ENCODE measurements at places on chromosomes 2 and 18. TPM values are rescaled to one million over a fixed set of nuclear protein-coding genes. Genes with fewer than 3 reads are reported as not detected.

Gene UGT1A5
- total RNA-seq, result not detected

Gene KCNJ3
- total RNA-seq, result not detected

Gene ERMN
- 17.3 TPM for total RNA-seq

Gene GDF7
- not detected for total RNA-seq

Gene PARD6G
- 0.11 TPM for total RNA-seq

Gene MITD1
- total RNA-seq, result 75.2 TPM

Gene ZC3H15
- 83.3 TPM for total RNA-seq

Gene NT5C1B
- total RNA-seq, result not detected

Gene R3HDM1
- total RNA-seq, result 58.2 TPM

Gene AMER3
- total RNA-seq, result not detected

Gene ACMSD
- total RNA-seq, result not detected

Gene PSMA8
- 0.19 TPM for total RNA-seq

Gene MYCN
- 0.68 TPM for total RNA-seq

Gene TMEM127
- 33.7 TPM for total RNA-seq

DNA sequence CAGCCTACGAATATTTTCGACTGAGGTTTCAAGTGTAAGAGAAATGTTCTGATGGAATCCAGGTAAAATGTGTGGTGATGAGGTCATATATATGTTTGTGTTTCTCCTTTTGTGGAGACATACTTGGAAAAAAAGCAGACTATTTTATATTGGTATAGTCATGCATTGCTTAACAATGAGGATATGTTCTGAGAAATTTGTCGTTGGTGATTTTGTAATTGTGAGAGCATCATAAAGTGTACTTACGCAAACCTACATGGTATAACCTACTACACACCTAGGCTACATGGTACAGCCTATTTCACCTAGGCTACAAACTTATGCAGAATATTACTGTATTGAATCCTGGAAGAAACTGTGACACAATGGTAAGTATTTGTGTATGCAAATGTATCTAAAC lies 1849.9 kb upstream of the CELF4 start:
- DNase-seq, result no peak

- DNase-seq, result no peak
Measured at GRCh38 chr2:132400901-132401240, 15.7 kb upstream of the GPR39 start.

- DNase-seq, result no peak
Measured at GRCh38 chr2:20488782-20489181, 41.9 kb downstream of the RHOB start.

GRCh38 chr2:70498528-70498927 lies 55.1 kb downstream of the TGFA start:
- DNase-seq, result no peak

GRCh38 chr2:38549071-38549704 lies 53.5 kb downstream of the HNRNPLL start:
- DNase-seq, result no peak

GRCh38 chr2:64007924-64008323 lies 11.3 kb downstream of the VPS54 start:
- DNase-seq, result no peak

DNA sequence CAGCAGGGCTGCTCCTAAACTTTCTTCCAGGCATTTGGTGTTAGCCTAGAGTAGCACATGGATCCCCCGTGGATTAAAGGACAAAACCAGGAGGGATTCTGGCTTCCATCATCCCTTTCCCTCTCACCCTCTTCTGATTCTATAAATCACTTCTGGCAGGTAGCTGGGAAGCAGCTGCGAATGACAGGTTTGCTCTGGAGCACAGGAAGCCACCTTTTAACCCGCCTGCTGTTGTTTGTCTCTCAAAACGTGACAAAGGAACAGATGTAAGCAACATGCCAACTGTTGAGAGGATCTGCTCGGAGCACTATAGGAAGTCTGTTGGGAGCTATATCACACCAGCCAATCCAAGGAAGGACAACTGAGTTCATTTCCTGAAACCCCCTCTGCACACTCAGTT lies 101.9 kb downstream of the ACTR2 start:
- DNase-seq, result no peak

- no peak for DNase-seq
Measured at GRCh38 chr2:157414050-157414449, 29.8 kb downstream of the CYTIP start.

- DNase-seq, result no peak
Measured at GRCh38 chr2:106638580-106638979, 151.4 kb downstream of the CD8B2 start.

GRCh38 chr2:48069769-48070168 lies 163.5 kb upstream of the FBXO11 start:
- DNase-seq, result no peak

- DNase-seq, result no peak
Measured at GRCh38 chr2:199119796-199120195, 337.9 kb downstream of the SATB2 start.

DNA sequence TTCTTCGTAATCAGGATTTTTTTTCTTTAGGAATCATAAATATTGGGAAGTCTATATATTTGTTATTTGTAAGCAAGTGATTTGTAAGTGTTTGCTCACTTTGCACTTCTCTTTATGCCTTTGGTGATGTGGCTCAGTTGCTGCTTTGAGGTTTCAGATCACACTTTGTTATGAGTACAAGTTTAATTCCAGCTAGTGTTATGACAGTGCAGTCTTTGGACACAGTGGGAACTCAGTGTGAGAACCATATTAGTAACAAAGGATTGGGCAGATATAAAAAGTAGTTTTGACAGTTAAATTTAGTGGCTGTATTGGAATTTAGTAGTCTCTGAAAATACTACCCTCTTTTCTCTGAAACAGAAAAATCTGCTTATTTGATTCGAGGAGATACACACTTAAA lies 67.7 kb downstream of the ABI2 start:
- DNase-seq, result no peak

GRCh38 chr2:186841940-186842339 lies 7.0 kb downstream of the ZSWIM2 start:
- no peak for DNase-seq

DNA sequence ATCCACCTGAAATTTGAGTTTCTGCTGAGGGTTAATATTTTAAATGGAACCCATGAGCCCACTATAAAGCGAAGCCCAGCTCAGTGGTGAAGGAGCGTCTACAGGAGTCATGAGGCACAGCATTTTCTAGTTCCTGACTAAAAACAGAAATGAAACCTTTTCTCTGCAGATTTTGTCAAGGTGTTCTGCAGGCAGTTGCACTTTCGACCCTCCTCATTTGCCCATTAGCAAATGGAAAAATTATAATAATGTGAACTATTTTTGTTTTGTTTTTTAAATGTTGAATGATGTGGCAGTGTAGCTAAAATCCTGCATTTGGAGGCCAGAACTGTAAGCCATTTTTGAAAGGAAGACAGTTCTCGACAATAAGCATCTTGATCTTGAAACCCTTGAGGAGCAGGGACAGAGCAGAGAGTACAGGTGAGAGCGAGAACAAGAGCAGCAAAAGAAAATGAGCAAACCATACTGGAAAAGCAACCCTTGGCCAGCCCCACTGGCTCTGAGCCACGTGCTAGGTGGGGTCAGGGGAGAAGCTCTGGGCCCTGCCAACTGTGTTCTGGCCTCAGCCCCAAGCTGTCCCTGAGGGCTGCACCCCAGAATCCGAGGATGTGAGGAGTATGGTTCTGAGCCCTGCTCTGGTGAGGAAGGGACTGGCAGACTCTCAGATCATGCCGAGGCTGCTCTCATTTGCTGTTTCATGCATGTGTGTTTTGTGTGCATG lies 26.4 kb upstream of the COPS8 start:
- DNase-seq, result no peak

DNA sequence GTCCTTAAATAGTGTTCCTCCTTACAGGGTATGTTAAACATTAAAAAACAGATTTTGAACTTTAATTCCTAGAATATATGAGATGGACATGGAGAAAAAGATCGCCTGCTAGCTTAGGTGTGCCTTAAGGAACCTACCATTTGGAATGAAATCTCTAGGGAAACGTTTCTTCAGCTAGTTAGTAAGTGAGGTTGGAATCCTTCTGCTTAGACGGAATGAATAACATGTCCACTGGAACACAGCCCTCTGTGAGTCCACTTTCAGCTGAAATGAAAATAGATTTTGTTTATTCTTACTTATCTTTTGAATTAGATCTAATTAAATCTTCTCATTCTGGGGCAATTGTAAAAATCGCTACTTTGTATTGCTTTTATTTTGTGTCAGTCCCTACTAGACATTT lies 28.4 kb downstream of the NAB1 start:
- DNase-seq, result no peak
